Ammon's horn (tissue), 1 donor: ENCODE measurements at places on chromosomes 4 and X.

DNA sequence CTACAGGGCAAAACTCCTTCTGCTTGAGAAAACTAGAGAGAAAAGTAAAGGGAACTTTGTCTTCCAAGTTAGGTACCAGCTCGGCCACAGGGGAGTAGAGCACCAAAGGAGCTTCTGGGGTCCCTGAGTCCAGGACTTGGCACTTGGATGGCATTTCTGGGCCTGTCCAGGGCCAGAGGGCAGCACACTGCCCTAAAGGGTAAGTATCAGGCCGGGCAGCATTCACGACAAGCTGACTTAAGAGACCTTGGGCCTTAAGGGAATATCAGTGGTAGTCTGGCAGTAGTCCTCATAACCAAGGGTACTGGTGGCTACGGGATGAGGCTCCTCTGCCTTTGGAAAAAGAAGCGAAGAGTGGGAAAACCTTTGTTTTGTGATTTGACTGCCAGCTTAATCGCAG, 632.7 kb downstream of the KLHL13 start:
- DNase-seq = no peak

DNA sequence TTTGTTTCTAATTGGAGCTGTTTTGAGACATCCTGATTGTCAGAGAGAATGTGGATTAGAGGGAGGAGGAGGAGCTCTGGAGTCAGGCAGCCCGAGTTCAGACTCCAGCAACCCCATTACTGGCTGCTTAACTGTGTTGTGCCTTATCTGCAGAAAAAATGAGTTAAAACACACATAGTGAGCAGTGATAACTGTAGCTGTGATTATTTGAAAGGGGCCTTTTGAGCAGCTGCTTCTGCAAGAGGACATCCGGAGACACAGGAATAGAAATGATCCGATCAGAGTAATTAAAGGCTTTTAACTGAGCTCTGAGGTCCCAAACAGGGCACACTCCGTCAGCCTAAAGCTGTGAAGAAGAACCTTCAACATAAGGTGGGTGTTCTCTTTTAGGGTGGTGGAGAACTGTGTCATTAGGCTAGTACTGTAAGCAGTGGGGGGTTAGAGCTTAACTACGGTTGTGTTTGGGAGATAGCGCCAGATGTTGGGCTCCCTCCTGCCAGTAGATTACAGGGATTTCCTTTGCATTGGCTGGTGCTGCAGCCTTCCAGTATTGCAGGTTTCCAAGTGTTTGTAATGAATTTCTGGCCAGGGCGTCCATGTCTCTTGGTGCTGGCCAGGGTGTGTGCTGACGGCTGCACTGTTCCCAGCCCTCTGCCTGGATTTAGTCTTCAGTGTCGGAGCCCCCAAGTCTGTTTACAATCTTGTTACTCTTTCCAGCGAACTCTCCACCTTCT, 24.3 kb downstream of the ADD1 start:
- DNase-seq = no peak

DNA sequence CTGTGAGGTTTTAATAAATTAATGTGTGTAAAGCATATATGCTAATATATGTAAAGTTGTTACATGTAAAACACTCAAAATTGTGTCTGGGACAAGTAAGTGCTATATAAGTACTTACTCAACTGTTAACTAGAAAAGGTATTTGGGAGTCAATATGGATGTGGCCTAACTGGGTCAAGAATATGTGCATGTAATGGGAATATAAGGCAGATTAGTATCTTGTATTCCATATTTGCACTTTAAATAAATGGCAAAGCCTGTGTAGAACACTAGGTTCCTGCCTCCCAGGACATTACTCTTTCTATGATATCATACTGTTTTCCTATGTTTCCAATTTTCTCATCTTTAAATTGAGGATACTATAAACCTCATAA, 270.6 kb downstream of the FBXO8 start:
- no peak for DNase-seq

DNA sequence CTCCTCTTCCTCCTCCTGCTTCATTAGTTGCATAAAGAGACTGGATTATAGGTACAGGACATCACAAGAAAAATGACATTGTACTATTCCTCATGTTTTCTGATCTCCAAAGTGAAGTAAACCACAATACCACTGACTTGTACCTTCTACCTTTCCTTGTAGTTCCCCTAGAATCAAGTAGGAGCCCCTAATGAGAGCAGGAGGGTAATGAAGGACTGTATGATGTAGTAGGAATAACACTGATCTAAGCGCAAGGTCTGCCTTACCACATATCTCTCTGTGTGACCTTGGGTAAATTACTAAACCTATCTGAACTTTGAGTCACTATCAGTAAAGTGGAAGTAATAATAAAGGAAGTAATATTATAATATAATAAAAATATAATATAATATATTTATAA, 3.6 kb downstream of the VSIG4 start:
- no peak for DNase-seq

- peak; percentile 7 for DNase-seq
Observed at GRCh38 chrX:134396174-134396573, 63.8 kb upstream of the HPRT1 start.

- DNase-seq = no peak
Observed at GRCh38 chr4:1342003-1342402, 5.0 kb upstream of the UVSSA start.

GRCh38 chr4:65667506-65668041, 2.7 kb downstream of the EPHA5 start:
- peak; percentile 15 for DNase-seq

GRCh38 chrX:154017766-154018517, 1.8 kb downstream of the IRAK1 start:
- DNase-seq = no peak

DNA sequence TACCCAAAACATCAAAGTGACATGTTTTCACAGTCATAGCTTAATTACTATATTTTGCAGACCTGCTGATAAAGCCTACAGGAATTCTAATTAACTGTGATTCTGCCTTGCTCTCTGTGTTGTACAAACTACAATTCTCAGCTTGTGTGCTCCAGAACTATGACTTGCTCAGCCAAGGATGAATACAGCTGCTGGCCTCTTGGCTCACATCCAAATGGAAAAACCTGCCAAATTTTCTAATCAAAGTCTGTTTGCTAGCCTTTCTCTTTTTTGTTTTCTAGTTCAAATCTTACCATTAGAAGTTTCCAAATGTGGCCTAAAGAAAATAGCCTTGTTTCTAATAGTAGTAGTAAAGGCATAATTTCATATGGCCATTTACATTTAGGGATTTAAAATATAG, 1176.8 kb downstream of the FAM133A start:
- DNase-seq = peak; percentile 2

DNA sequence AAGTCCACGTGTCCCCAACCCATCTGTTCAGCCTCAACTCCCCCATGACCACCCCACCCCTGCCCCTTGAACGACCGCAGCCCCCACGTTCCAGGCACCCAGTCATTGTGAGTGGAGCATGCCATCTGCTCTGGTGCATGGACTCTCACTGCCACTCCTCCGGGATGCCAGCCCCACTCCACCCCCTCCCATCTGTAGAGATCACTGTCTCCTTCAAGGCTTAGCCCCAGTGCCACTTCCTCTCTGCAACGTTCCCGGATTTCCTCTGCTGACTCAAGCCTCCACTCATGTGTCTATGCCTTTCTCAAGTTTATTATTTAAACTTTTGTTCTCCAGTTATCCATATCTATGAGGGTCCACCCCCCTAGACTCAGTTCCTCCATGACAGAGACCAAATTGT, 54.0 kb downstream of the MAML3 start:
- DNase-seq = peak; percentile 75

- DNase-seq = no peak
Observed at GRCh38 chr4:143133977-143134376, 50.7 kb upstream of the USP38 start.

DNA sequence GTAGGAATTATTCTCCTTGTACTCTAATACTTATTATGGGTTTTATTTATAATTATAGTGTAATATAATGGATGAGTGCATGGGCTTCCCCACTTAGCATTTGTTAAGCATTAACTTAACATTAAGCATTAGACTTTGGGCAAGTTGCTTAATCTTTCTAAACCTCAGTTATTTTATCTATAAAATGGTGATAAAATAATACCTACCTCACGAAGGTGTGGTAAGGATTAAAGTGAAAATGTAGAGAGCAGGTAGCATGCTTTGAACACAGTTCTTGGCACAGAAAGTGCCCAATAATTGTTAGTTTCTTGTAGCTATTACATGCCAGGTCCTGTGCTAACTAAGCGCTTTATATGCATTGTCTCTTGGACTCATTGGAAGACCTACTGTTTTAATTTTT, 2.6 kb downstream of the MSMO1 start:
- no peak for DNase-seq

- DNase-seq = no peak
Observed at GRCh38 chrX:47500554-47500953, 17.5 kb upstream of the ZNF41 start.

GRCh38 chrX:134158821-134159512, 78.0 kb upstream of the CCDC160 start:
- no peak for DNase-seq

- no peak for DNase-seq
Observed at GRCh38 chr4:153904011-153904410, 115.1 kb upstream of the SFRP2 start.

- no peak for DNase-seq
Observed at GRCh38 chr4:141977433-141977832, 341.1 kb downstream of the IL15 start.

DNA sequence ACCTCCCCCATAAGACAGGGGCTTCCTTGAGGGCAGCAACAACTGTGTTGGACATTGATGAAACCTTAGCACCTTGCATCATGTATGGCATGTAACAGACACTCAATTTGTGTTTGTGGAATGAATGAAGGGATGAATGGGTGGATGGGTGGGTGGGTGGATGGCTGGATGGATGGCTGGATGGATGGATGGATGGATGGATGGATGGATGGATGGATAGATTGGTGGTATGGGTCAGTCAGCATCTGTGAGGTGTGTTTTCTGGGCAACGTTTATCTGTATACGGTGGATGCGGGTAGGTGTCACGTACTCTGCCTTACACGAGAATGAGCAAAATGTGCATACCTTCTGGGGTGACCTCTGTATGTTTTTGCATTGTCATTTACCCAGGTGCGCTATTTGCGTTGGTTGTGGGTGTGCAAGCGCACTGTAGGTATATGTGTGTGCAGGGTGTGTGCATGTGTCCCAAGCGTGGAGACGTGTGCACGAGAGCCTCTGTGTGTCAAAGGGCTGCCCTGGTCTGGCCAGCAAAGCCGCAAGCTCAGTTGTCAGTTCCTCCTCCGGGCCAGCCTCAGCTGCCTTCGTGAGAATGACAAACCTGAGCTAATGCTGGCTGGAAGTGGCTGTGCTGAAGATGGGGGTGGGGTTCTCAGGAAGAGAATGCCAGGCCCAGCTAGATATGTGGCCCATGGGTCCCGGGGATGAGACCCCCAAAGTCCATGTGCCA, 26.5 kb downstream of the ELF4 start:
- DNase-seq = no peak

DNA sequence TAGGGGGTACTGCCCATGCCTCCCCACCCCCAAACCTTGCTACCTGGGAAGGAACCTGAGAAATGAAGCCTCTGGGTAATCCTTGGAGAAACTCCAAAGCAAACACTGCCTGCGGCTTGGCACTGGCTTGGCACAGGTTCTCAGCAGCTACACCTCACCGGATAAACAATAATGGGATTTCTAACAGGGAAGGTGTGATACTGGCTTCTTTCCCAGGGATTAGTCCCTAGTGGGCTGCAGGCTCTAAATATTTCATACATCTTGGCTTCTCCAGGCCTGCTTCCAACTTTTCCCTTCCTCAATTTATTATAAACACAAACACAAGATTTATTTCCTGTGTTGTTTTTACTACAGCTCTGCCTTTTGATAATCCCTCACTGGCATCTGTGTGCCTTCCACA, 12.5 kb downstream of the SEC24D start:
- no peak for DNase-seq

DNA sequence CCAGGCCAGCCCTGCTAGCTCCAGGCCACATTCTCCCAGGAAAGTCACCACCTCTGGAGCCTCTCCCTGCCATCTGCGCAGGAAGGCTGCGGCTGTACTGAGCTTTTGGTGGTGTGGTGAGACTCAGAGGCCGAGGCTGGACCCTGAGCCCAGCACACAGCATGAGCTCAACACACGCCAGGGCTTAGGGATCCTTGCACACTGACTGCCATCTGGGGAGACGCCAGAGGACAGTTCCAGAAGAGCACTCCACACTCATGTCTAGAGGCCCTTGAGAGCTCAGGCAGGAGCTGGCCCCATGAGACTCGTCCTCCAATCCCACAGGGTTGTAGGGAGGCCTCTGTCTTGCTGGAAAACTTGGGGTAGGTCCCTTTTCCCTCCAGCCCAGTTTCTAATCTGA, 40.6 kb downstream of the ABLIM2 start:
- no peak for DNase-seq

- no peak for DNase-seq
Observed at GRCh38 chr4:14596028-14596427, 406.3 kb upstream of the CPEB2 start.

GRCh38 chr4:86595426-86595805, 1.3 kb downstream of the PTPN13 start:
- peak; percentile 45 for DNase-seq
